Epithelial cell of prostate (primary cell): ENCODE measurements at places on chromosomes 12 and 14.

DNA sequence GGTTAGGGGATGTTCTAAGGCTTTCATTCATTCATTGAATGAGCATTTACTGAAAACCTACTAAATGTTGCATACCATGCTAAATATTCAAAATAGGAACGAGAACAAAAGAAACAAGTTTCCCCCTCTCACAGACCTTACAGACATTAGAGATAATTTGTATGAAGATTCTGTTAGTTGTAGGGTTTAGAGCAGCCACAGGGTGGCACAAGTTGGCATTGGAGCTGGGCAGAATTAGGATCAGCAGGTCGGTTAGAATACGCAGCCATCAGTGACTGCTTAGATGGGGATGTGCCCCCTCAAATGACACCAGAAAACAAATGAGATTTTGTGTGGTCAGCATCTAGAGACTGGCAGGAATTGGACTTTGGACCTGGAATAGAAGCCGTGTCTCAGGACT lies 166.3 kb upstream of the DAAM1 start:
- DNase-seq = no peak

GRCh38 chr14:32472076-32472475 lies 143.0 kb downstream of the AKAP6 start:
- no peak for DNase-seq

- no peak for DNase-seq
These were observed 344.5 kb upstream of the NAV3 start for GRCh38 chr12:77485961-77486854.

DNA sequence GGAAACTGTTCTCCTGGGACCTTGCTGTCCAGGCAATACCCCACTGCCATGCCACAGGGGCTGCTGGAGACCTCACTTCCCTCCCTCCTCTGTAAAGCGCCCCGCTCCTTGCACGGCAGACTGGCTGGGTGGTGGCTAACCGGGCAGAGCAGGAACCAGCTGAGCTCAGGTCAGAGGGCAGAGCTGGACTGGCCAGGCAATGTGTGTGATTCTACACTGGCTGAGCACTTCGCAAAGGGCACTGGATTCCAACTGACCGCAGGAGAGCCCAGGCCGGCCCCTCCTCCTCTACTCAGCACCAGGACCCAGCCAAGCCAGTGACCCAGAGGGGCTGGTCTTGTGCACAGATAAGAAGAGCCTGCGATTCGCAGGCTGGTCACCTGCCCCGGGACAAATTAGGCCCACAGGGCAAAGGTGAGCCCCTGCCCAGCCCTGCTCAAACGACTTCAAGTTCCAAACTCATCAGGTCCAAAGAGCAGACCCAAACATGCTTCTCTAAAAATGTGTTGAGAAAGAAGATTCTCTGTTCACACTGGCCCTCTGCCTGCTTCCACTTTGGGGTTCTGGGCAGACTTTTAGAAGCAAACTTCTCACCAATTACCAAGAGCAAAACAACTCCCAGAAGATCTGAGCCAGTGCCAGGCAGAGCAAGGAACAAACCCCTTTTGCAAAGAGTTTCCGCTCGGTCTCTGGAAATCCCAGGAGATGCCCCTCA lies 54.9 kb upstream of the DIO3 start:
- DNase-seq = no peak

- DNase-seq = no peak
These were observed 5.2 kb upstream of the GNG2 start for GRCh38 chr14:51855234-51855633.

GRCh38 chr12:130281153-130281799 lies 56.4 kb upstream of the PIWIL1 start:
- DNase-seq = no peak

GRCh38 chr12:94994312-94994711 lies 9.2 kb downstream of the NDUFA12 start:
- DNase-seq = peak; percentile 44

DNA sequence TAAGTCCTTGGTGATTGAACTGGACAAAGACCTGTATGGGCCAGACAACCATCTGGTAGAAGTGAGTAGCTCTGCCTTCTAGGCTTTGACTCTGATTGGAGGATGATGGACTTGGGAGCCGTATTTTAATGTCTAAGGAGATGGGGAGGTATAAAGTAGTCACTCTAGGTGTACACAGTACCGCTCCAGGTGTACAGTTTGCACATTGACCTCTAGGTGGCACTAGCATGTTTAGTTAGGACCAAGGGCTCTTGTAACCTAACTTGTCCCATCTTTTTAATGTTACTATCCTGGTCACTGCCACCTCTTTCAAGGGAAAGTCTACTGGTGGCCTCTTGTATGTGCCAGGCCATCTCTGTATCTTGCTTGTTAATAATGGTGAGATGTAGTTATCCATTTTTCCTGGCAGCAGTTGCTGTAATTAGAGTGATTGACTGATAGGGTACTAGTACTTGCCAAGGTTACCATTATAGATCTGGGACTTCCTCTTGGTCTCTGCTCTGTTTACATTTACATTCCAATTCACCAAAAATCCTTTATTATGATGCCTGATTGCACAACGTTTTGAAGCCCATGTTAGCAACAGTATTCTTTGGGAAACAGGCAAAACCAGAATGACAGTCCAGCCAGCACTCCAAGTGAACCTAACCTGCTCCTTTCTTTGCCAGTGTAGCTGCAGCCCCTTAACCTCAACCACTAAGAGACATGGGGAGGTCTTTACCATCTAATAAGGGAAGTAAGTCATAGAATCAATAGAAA lies 3.6 kb downstream of the SMARCD1 start:
- DNase-seq = no peak

DNA sequence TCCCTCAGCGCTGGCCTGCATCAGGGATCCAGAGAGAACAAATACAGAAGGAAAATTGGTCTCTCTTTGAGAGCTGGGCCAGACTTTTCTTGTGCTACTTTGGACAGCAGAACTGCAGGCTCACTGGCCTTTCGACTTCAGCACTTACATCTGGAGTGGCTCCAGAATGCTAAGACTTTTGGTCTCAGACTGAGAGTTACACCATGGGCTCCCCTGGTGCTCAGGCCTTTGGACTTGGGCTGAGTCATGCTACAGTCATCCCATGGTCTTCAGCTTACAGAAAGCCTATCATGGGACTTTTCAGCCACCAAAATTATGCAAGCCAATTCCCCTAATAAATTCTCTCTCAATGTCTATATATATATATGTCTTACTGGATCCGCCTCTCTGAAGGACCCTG lies 9.0 kb upstream of the CD163 start:
- DNase-seq = no peak

DNA sequence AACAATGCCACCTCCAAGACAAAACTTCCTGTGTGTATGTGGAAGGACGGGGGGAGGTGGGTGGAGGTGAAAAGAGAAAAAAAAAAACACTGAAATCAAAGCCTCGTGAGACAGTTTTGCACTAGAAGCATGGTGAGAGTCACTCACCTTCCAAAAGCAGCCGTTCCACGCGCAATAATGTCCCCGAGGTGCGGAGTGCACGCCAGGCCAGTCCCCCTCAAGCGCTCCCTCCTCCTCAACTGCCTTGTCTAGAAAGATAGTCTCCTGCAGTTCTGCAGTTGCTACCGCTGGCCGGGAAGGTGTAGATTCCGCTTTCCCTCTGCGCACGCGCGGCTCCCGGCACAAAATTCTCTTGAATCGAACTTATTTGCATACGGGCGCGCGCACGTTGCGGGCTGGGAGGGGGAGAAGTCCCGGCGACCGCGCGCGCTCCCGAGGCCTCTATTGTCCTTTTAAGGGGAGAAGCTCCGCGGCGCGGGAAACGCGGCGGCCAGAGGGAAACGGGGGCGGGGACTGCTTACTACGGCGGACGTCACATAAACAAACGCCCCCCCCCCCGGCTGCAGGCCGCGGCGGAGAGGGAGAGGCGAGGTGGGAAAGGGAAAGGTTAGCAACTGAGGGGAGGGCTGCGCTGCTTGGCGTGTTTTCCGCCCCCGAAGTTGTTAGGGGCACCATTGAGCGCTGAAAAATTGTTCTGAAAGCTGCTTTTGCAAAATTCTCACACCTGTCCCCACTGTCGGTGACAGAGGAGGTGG lies at the start of gene SINHCAF:
SINHCAF (minus strand) TSS at position 274 of the 755 bp plus-strand sequence. CDS start 27,946 bp downstream, outside the sequence.
- DNase-seq = peak; percentile 81

GRCh38 chr14:105845725-105846309 lies 319.4 kb downstream of the TMEM121 start:
- no peak for DNase-seq

GRCh38 chr14:20802341-20803084 lies at the start of gene RNASE1:
Gene RNASE1 (minus strand): TSS chr14:20802844. CDS start chr14:20802068, 776 bp downstream.
- DNase-seq = no peak

DNA sequence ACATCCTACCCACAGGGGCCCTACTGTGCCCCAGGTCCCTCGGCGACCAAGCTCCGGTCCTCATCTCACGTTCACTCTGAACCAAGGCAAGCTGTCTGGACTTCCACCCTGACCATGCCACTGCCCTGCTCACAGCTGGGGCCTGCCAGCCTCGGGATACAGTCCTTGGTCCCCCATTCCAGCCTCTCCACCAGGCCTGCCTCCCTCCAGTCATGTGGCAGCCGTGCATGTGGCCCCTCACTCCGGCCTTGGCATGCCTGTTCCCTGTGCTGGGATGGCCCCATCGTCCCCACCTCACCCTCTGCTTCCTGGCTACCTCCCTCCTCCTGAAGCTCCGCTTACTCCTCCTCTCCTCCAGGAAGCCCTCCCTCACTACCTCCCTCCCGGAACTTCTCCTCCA lies 38.6 kb upstream of the DLK1 start:
- no peak for DNase-seq
